ENCODE measurements at places on chromosomes 12 and 14. TPM values are rescaled to one million over a fixed set of nuclear protein-coding genes. Genes with fewer than 3 reads are reported as not detected.

DNA sequence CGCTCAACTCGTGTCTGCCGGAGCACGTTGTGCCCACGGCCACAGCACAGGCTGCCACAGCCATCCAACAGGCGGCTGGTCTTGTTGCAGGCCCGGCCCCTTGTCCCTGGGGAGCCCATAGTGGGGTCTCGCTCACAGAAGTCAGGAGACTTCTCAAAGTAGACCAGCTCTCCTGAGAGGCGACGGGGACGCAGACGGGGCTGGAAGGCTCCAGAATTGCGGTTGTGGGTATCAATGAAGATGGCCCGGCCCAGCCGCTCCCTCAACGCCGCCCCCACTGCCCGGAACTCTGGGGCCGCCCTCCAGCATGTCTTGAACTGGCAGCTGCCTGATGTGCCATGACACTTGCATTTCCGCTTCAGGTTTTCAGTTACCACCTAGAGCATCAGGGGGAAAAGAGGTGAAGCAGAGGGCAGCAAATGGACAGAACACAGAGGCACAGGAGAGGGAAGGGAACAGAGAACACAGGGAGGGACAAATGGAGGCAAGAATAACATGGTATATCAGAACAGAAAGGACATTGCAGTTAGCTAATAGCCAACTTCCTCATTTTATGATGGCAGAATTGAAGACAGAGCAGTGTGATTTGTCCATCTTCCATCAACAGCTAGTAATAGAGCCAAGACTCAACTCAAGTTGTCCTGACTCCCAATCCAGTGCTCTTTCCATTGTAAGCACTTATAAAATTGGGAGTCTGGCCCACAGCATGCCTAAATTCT is 5.2 kb downstream of the WNT10B start:
- no peak for DNase-seq

DNA sequence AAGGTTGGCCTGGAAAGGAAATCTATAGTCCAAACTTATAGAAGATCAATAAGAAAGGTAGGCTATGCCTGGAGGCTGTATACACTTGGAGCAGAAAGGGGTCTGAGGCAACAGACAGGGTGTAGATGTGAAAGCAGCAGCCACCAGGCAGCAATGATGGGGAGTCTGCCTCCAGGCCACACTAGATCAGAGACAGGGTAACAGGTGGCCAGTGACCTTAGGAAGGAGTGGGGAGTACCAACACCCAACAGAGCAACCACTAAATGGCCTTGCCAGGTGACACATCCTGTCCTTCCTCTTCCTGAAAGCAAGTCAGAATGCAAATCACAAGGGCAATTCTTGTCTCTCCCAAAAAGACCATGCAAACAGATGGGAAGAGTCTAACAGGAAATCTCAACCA is 46.4 kb upstream of the NID2 start:
- DNase-seq, result no peak

GRCh38 chr14:23402296-23403138 is 5.6 kb downstream of the MYH6 start:
- no peak for DNase-seq

DNA sequence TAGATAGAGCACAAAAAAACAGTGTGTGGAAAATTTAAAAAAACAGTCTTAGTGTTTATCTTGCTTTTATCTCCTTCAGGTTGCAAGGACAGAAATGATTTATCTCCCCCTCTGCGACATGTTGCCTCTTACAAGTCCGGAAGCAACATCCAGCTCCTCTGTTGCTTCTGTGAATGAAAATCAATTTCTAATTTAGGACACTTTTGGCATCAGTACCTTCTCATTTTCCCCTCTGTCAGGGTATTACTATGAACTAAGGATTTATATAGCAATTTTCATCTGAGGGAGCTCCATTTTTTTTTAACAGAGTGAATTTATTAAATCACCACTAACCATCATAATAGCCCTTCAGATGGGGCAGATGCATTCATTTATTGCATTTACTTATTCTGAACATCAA is 116.6 kb upstream of the PLXNC1 start:
- DNase-seq, result no peak

The PSEN1 gene
- 34.6 TPM for total RNA-seq

GRCh38 chr12:78278706-78279190 is 448.1 kb downstream of the NAV3 start:
- no peak for DNase-seq

- DNase-seq, result no peak
These were observed 332.9 kb downstream of the DPF3 start for GRCh38 chr14:72560889-72561493.

GRCh38 chr14:58027904-58028303 is 124.1 kb downstream of the ARMH4 start:
- DNase-seq, result no peak

The ARHGAP9 gene
- 195 TPM for total RNA-seq

All from activated naive CD4-positive, alpha-beta T cell treated with anti-CD3 and anti-CD28 coated beads, Interleukin-2, amount 50 U/mL, for 72 hours (primary cell).